NCI-H446 (cell line): ENCODE measurements at places on chromosomes 2 and 18.

- DNase-seq: peak; percentile 73
Measured at GRCh38 chr2:15943378-15944280, 3.3 kb downstream of the MYCN start.

DNA sequence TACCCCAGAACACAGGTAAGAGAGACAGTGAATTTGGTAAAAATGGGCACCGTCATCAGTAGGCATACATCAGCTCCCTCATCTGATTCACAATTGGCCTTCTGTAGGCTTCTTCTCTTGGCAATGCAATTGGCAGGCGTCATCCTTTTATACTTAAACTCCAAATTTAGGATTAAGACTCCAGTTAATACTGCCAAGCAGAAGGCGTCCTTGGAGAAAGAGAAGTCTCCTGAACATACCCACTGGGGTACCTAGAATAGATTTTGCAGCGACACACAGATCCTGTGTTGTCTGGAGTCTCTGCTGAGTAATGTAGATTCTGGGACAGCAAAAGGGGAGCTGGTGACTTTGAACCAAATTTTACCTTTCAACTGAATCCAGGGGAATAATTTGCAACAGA is 592 bp upstream of the METAP1D start:
- DNase-seq: no peak

- DNase-seq: no peak
Measured at GRCh38 chr2:159108181-159108893, 139.9 kb downstream of the TANC1 start.

DNA sequence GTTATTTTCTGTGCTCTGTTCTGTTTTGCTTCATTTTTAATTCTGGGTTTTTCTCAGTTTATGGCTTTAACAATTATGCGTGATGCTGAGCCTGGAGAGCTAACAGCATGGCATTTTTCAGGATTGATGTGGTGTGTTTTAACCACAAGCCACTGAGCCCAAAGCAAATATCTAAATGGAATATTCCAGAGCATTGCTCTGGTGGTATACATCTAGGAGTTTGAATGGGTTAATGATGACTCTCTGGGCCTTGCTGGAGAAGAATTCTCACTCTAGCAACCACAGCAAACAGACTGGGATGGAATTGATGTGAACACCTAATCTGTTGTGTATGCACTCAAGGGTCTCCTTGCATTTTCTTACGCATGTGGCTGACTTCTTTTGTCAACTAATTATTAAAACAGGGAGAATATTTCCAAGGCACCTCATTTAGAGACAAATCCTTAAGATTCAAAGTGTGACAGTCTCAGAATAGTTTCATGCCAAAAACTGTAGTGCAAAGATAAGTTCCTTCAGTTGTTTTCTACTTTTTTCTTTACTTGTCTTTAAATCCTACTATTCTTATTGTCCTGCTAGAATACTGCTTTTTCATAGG is 164.0 kb downstream of the DTNA start:
- no peak for DNase-seq

DNA sequence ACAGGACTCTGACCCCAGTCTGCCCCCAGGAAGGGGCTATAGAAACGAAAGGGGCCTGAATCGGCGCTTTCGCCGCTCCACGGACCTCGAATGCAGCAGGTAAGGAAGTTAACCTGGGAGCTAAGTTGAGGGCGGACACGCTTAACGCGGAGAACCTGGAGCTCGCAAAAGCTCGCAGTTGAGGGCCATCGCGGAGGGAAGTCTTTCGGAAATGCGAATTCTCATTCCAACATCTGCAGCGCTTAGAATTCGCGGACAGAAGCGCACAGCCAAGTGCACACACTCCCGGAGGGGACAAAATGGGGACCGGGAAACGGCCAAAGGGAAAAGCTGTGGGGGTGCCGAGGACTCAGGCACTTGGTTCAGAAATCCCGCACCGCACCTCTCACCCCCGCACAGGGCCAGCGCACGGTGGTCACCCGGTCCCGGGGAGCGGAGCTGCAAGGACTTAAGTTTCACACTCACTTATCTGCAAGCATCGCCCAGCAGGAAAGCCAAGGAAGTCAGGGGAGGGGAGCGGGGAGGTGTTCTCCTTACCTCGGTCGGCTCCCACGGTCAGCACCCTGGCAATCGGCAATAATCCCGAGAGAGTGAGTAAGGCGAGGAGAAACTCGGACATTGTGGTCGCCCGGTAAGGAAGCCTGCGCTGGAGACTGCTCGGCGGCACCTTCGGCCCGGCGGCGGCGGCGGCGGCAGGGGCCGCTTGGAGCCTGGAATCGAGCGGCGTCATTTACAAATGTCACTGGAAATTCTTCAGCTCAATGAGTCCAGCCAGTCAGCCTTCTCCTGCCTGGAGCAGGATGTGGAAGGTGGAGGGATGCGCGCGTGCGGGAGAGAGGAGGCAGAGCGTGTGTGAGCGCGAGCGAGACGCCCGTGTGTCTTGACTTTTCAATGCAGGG is 456 bp downstream of the LRP1B start:
- DNase-seq: peak; percentile 78

- no peak for DNase-seq
Measured at GRCh38 chr2:179571252-179571651, 290.2 kb downstream of the ZNF385B start.

- no peak for DNase-seq
Measured at GRCh38 chr2:9748577-9748976, 94.7 kb upstream of the TAF1B start.

- no peak for DNase-seq
Measured at GRCh38 chr2:23626701-23627230, 241.8 kb downstream of the KLHL29 start.

DNA sequence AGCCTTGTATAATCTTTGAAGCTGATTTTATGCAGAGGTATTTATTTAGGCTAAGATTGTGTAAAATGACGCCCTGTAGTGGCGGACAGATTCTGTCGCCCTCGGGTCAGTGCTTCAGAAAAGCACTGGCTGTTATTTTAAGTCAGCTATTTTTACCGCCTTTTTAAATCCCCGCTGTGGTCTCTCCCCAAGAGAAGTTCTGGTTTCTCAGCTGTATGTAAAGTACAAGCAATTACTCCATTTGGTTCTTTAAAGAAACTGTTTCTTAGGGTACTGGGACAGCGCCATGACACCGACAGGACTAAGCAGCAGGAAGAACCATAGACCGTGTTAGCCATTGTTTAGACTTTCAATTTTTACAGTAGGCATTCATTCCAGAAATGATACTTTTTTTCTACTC is 65.0 kb downstream of the UGGT1 start:
- no peak for DNase-seq

DNA sequence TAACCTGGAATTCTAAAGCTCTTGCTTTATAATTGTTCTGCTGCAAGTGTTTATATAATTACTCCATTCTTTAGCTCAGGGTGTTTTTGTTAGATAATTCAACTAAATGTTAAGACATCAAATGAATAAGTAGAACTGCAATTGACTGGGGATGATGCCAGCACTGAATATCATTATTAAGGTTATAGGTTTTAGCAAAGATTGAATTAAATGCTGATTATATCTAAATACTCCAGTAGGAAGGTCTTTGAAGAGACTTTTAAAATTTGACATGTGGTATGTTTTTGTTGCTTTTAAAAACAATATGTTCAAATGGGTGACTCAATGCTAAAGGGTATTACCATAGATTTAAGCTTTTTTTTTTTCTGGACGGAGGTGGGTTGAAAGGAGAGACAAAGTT is 170.1 kb upstream of the THUMPD2 start:
- no peak for DNase-seq

DNA sequence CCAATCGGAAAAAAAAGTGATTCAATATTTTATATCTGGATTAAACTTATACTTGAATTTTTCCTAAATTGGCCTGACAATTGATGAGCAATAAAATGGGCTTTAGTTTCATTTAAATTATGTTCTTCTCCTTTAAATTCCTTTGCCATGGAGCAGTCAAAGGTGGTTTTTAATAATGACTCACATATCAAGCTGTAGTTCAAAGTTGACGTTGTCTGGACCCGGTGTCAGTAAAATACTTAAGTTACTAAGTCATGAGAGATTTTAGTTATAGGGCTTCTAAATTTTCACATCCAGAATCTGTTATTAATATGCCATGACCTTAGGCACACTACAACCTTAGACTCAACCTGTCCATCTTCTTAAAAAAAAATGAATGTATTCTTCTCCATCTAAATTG is 62.5 kb downstream of the CDH2 start:
- DNase-seq: no peak

- no peak for DNase-seq
Measured at GRCh38 chr2:129885735-129886134, 93.7 kb upstream of the RAB6C start.

DNA sequence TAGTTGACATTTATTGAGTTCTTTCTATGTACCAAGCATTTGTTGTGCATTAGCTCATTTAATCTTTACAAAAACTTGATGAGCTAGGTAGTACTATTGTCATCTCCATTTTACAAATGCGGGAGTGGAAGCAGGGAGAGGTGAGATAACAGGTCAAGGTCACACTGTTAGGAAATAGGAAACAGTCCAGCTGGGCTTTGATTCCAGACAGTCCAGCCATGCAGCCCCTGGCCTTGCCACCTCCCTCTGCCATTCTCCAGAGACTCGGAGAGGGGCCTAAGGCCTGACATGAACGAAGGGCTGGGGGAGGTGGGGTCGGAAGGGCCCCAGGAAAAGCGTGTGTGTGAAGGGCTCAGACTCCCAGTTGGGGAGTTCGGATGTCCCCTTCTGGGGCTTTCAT is 55.6 kb downstream of the ODC1 start:
- DNase-seq: no peak

DNA sequence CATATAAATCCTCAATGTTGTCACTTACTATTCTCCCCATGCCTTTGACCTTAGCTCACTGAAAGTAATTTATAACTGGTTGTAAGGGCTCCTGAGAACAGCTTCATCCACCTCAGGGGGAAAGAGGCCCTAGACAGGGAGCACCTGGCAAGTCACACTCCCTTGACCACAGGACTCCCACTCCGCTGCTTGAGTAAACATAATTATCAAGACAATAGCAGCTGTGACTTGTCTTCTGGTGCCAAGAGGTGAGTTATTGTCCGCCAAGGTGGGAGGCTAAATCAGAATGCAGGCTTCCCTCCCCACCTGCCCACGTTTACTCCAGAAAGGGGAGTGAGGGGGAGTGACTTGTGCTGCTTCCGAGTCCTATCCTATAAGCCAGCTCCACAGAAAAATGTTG is 230.6 kb upstream of the LRATD1 start:
- DNase-seq: no peak

GRCh38 chr2:224069172-224069571 is 30.1 kb upstream of the SERPINE2 start:
- DNase-seq: no peak

GRCh38 chr2:157900203-157900602 is 24.1 kb upstream of the ACVR1 start:
- DNase-seq: no peak

DNA sequence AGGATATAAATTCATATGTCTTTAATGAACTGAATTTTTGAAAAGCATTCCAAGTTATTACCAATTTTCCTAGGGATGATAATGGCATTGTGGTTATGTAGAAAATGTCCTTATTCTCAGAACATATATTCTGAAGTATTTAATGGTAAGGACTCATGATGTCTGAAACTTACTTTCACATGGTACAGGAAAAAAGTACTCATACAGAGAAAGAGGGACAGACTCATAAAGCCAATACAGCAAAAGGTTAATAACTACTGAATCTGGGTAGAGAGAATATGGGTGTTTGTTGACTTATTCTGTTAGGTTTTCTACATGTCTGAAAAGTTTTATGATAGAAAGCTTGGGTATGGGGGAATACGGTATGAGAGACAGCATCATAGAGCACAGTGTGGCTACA is 84.3 kb upstream of the SERTAD2 start:
- DNase-seq: no peak

- DNase-seq: no peak
Measured at GRCh38 chr2:74072565-74072964, 75.1 kb downstream of the BOLA3 start.

GRCh38 chr18:67483952-67484351 is 32.6 kb downstream of the DSEL start:
- DNase-seq: no peak

DNA sequence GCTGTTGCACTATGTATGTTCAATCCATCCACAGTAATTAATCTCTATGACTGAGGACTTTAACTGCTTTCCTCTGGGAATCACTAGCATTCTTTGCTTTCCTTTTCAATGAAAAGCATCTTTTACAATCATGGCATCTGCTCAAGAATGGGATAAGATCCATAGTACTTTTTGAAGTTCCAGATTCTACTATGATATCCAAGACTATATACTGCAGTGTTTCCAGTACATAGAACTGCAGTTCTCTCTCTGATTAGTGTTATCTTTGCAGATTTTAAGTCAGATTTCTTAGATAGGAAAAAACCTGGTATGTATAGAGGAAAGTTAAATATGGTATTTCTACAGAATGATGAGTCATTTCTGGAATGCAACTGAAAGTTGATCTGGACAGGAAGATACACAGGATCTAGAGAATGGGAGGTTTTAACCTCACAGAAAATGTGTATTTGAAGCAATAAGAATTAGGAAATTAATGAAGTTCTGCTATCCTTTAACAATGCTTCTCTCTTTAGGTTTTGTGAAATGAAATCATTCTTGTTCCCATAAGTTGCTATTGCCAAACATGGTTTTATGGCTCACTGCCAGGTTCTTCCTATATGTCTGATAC is 670.7 kb downstream of the ERBB4 start:
- DNase-seq: peak; percentile 41

- no peak for DNase-seq
Measured at GRCh38 chr2:12737297-12737696, 20.6 kb downstream of the TRIB2 start.

DNA sequence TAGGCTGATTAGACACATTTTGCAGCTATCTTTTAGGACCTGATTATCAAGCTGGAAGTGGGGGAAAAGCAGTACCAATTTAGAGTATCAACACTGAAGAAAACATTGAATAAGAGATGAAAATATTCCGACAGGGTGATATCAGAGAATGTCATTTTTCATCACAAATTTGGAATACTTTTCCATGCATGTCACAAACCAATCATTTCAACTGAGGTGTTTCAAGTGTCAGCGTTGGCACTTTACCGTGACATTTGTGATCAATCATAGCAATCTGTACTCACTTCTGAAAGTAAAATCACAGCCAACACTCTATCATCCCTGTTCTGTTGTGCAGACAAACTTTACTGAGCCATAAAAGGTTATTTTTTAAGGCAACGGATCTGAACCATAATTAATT is 75.4 kb downstream of the PDE1A start:
- no peak for DNase-seq

DNA sequence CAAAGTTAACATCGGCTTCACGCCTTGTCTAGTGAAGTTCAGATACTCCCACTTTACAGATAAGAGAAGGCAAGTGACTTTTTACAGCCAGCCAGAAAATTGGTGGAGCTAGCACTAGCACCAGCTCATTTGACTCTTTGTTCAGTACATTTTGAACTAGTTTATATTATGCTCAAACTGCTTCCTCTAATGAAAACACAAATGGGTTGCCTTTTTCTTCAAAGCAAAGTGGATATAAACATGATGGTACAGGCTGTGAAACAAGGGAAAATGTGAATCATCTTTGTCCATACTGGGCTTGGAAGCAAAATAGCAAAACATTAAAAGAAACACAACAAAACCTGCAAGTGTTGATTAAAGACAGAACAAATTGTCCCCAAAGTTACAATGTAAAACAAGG is 99.6 kb upstream of the LHCGR start:
- DNase-seq: no peak
